ENCODE measurements at places on chromosomes 12 and 14.

DNA sequence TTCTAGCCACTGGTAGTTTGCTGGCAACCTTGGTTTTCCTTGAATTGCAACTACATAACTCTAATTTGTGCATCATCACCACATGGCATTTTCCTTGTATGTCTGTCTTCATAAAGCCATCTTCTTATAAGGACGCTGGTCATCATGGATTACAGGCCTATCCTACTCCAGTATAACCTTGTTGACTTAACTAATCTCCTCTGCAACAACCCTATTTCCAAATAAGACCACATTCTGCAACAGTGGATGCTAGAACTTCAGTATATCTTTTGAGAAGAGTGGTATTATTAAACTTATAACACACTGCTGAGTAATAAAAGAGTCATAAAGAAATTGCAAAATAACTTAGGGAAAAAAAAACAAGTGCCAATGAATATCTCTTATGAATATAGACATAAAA is 511.8 kb upstream of the FOXG1 start:
- DNase-seq, result no peak

DNA sequence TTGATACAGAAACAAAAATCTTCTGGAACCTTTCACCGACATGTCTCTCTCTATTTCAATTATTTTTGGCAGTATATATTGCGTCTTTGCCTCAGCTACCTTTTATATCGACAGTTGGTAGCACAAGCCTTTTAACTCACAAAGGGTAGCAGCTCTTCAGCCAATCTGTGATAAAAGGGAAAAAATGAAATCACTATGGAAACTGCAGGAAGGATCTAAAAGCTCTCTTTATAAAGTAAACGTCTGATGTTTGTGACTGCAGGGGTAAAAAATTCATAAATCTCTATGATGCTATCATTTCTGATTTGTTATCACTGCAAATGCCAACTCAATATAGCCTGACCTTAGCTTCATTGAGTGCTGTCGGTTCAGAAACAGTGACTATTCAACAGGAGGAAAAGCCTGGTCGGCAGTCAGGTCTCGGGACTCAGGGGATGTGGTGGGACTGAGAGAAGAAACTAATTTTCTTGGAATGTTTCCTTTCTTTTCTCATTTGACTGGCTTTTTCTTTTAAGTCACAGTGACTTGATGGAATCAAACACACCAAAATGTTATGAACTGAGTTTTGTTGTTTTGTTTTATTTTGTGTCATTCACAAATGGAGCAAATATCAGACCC is 5.9 kb upstream of the RMST start:
- DNase-seq, result no peak

GRCh38 chr14:77303417-77304156 is 17.1 kb downstream of the POMT2 start:
- DNase-seq, result no peak

DNA sequence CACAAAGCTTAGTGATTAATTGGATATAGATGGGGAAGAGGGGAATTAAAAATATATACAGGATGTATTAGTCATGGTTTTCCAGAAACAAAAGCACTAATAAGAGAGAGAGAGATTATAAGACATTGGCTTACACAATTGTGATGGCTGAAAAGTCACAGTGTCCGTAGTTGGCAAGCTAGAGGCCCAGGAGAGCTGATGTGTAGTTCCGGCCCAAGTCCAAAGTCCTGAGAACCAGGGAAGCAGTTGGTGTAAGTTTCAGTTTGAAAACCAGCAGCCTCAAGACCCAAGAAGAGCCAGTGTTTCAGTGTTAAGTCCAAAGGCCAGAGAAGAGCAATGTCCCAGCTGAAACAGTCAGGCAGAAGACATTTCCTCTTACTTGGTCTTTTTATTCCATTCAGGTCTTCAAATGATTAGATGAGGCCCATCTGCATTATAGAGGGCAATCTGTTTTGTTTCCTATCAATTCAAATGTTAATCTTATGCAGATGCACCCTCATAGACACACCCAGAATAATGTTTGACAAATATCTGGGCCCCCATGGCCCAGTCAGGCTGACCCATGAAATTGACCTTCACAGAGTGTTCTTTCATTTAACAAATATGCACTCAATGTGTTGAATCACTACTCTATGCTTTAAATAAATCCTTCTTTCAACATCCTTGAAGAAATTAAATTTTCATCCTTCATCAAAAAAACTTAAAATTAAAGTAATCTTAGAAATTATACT is 67.2 kb upstream of the DIO2 start:
- DNase-seq, result no peak
